ENCODE measurements at places on chromosomes 7 and 10.

DNA sequence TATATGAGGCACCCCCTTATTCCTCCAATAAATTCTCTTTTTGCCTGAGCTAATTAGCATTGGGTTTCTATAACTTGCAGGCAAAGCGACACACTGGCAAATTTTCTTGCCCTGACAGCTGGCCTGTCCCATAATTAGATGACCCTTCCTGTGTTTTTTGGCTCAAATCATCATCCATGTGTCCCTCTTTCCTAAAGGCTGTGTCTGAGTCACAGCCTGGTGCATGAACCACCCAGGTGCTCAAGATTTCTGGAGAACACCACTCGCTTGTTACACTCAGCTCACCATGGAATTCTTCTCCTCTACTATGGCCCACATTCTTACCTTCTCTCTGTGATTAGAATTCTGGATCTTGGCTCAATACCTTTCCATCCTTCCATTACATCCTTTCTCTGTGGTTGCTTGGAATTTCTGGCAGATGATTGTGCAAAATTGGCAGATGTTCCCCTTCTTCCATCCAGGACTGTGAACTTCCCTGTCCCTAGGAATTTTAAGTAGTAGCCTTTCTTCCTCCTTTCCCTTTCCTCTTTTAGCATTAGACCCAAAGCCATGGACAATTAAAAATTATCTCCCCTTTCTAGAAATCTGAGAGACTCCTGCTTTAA is 116.0 kb upstream of the ANKRD1 start:
- DNase-seq, result no peak

DNA sequence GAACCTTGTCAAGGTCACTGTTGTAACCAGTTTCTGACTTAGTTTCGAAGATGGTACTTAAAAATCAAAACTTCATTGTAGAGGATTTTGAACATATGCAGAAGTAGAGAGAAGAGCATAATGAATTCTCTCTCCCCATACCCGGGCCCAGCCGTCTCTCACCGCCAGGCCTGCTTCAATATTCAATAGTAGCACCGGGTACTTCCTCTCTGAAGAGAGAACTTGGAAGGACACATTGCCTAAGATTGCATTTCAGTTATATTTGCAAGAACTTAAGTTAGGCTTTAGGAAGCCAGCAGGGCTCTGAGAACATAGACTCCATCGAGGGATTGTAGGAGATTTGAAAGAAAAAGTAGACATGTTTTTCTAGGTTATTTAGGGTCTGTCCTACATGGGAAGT is 19.1 kb downstream of the LMTK2 start:
- DNase-seq, result no peak

DNA sequence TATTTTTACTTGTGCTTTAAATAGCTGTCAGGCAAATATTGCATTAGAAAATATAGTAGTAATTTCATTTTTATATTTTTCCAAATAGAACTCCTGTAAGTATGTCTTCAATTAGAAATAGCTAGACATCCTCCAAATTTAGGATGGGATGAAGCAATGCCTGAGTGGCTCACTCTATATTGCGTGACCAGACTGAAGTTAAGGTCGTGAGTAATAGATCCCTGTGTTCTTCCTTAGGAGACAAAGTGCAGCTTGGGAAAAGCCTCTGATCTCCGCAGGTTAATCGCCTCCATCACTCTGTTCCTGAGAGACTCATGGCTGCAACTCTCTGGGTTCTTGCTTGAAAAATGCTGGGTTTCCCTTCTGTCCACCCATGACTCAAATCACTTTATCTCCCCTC is 484.8 kb upstream of the ANKRD30A start:
- DNase-seq, result no peak

GRCh38 chr10:119410361-119411116 is 132.0 kb downstream of the RGS10 start:
- DNase-seq, result no peak

DNA sequence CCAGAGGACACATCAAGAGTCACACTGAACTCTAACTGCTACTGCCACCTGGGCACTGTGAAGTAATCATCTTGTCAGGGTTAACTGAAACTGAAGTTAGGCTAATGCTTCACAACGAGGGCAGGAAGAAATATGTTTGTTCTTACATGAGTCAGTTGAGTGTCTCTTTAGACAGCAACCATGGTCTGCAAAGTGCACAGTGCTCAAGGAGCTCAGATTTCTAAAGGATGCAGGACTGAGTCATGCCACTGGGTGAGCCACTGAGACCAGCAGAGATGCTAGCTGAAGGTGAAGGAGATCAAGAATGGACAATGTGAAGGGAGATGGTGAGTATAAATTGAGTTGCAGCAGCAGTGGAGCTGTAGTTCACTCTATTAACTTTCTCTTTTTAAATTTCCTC is 76.0 kb upstream of the CTTNBP2 start:
- no peak for DNase-seq

GRCh38 chr7:25122373-25122772 is 2.7 kb downstream of the CYCS start:
- no peak for DNase-seq

DNA sequence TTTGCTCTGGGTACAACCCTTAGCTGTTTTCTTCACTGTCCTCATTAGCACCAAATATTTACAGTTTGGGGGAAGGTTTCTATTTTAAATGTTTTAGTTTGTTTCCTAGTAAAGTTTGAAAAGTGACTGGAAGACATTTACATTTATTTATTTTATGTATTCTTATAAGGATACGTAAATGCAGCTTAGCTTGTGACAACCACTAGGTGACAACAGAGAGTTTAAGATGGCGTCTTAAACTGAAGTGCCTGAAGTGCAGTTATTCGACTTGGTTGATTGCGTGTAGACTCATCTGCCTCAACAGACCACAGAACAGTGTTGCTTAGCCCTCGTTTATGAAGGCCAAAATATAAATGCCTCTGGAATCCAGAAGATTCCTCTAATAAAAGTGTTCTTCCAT is 378.2 kb upstream of the MYO3A start:
- no peak for DNase-seq

DNA sequence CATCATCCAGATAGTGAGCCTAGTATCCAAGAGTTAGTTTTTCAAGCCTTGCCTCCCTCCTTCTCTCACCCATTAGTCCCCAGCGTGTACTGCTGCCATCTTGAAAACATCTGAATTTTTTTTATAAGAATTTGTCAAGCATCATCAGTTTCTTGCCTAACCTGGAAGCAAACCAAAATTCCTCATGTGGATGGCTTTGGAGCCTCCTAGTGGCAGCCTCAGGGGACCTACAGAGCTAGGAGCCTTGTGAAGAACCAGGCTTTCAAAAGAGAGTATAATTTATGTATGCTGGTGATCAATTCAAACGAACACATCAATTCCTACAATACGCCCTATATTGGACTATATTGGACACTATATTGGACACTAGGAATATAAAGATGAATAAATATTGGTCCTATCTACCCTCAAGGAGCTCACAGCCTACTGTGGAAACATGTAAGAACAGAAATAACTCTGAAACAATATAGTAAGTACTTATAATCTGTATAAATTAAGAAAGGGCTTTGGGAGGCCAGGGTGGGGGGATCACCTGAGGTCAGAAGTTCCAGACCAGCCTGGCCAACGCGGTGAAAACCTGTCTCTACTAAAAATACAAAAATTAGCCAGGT is 63.4 kb downstream of the HPSE2 start:
- DNase-seq, result no peak

DNA sequence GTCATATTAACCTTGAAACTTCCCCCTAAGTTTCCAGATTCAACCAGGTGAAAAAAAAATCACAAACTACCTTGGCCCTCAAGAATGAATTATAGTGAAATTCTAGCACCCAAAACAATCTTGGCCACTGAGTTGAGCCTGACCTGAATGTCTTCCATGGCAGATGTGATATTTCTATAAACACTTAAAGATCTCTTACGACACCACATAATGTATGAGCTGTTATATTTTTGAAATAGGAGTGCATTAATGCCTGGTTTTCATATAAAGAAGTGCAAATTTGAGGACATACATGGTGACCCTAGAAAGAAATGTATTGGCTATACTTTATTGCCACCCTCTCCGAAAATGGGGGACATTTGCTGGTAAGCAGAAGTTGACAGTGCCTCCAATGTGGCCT is 584.1 kb upstream of the KCND2 start:
- no peak for DNase-seq

DNA sequence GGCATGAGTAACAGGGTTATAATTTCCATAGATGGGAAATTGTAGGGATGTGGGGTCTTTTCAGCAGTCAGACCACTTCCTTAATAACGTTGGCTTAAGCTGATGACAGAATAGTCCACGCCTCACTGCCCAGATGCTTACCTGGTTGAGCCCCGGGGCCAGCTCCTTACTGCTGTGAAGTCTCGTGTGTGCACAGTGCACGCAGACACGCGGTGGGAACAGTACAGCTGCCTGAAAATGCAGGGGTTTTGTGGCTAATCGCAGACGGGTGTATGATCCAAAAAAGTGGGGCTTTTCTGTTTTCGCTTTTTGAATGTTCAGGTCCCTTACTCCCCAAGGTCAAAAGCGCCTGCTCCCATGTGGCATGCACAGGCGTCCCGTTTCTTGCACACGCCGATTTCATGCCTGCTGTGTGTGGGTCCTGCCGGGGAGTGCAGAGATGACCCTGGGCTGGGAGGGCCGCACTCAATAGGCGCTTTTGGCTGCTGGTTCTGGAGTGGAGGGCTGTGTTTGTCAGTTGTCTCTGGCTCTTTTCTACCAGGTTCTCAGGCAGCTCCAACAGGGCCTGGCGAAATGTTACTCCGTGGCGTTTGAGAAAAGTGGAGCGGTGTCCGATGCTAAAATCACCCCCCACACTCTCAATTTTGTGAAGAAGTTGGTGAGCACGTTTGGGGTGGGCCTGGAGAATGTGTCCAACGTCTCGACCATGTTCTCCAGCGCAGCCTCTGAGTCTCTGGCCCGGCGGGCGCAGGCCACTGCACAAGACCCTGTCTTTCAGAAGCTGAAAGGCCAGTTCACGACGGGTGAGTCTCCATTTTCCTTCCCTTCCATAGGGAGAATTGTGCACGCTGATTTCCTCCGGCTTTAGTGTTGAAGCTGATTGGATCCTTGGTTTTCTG is 116.0 kb downstream of the TRRAP start:
- DNase-seq, result no peak

- no peak for DNase-seq
Observed at GRCh38 chr10:1630304-1630703, 107.0 kb downstream of the ADARB2 start.

DNA sequence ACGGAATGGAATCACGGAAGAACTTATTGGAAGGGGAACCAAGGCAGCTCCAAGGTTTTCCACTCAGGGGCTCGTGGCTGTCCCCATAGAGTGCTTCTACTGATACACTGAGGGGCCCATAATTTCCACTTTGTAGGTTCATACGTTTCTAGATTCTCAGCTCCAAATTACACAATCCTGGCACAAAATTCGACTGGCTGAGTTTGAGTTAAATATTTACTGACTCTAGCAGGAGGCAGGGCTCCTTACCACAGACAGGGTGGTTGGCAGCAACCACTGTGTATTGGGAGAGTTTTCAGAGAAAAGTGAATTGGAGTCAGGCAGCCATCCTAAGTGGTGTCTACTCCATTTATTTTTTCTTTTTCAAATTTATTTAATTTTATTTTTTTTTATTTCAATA is 55.4 kb upstream of the SEC61G start:
- DNase-seq, result no peak

DNA sequence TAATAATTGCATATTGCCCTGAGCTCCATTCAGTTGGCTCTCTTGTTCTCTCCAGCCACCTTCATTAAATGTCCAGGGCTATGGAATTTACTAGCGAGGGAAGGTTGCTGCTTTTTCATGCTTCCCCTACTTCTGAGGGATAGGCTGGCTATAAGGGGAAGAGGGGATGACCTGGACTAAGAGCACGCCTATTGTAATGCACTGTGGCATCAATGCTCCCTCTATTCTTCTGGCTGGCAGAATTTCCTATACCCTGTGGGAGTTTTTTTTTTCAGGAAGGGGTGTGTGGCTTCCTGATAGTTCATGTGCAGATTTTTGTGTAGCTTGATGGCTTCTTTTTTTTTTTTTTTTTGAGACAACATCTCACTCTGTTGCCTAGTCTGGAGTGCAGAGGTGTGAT is 155.8 kb downstream of the SND1 start:
- no peak for DNase-seq

DNA sequence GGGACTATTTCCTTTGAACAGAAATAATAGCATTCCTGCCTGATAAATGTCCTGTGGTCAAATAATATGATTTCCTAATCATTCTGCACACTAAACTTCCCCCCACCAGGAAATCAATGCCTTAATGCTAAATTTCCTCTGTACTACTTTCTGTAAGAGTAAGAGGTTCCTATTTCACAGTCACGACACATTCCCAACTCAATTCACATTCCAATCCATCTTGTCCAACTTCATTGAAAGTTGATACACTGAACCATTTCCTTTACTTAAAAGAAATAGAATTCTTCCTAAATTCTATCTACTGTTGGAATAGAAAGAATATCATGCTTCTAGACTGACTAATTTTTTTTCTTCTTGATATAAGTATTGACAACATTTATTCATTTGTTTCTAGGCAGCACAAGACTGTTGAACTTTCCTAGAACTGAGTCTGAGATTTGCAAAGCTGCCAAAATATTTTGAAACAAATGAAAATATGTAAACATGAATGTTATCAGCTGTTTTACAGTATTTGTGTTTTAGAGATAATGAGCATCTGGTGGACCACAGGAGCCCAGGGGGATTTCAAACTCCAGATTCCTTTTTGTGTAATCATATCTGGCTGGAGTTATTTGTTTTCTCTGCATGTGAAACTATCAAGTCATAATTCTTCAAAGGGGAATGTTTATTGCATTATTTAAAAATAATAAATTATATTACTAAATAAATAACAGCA is 121.5 kb downstream of the TPST1 start:
- DNase-seq, result no peak

DNA sequence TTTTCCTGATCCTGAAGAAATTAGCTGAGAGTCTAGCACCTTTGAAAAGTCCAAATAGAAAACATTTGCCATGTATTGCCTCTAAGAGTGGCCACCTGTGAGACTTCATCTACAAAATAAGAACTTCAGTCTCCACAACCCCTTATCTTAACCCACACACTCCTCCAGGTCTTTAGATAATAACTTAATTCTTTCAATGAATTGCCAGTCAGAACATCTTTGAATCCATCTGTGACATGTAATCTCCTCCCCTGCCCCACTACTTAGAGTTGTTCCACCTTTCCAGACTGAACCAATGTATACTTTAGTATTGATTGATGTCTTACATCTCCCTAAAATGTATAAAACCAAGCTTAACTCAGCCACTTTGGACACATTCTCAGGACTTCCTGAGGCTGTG is 84.4 kb upstream of the FAM171A1 start:
- DNase-seq, result no peak

GRCh38 chr10:88725798-88726197 is 19.7 kb downstream of the LIPK start:
- no peak for DNase-seq

DNA sequence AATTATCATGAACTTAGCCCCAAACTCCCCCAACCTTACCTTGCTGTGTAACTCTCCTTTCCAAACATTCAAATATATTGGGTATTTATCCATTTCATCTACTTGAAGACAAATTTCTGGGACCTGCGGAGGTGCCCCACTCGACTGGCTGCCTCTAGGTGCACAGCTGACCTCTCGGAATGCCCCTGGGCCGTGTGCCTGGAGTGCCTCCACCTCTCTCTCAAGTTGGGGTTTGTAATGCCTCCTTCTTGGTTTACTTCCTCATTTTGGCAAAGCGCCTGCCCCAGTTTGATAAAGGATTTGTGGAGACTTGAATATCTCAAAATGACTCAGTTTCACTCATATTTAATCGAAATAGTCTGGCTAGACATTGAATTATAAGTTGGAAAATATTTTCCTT is 16.6 kb downstream of the ZNF777 start:
- DNase-seq, result no peak

- DNase-seq, result no peak
Observed at GRCh38 chr10:96295475-96295874, 8.8 kb upstream of the DNTT start.

Measured in stimulated activated naive CD8-positive, alpha-beta T cell treated with anti-CD3 and anti-CD28 coated beads, Interleukin-15, Interleukin-2, amounts not matched to agents 100 U/mL and 50 U/mL, for 24 hours (primary cell).